ENCODE measurements at places on chromosomes 11 and 22.

DNA sequence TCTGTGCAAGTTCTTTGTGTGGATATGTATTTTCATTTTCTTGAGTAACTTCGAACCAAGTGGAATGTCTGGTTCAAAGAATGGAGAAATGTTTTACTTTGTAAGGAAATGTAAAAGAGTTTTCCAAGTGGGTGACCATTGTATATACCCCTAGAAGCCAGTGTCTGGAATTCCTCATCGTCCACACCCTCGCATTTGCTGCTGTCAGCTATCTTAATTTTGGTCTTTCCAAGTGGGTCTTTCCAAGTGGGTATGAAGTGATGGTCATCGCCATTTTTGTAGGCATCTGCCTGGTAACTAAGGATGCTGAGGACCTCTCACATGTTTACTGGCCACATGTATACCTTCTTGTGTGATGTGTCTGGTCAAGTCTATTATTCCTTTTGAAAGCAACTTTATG is 547.5 kb downstream of the TBC1D22A start:
- DNase-seq = no peak

GRCh38 chr11:111205632-111206385 is 39.7 kb upstream of the POU2AF2 start:
- no peak for DNase-seq

- DNase-seq = no peak
Measured at GRCh38 chr11:79076526-79077115, 364.2 kb downstream of the TENM4 start.

GRCh38 chr11:515131-515530 is 8.1 kb upstream of the RNH1 start:
- no peak for DNase-seq

DNA sequence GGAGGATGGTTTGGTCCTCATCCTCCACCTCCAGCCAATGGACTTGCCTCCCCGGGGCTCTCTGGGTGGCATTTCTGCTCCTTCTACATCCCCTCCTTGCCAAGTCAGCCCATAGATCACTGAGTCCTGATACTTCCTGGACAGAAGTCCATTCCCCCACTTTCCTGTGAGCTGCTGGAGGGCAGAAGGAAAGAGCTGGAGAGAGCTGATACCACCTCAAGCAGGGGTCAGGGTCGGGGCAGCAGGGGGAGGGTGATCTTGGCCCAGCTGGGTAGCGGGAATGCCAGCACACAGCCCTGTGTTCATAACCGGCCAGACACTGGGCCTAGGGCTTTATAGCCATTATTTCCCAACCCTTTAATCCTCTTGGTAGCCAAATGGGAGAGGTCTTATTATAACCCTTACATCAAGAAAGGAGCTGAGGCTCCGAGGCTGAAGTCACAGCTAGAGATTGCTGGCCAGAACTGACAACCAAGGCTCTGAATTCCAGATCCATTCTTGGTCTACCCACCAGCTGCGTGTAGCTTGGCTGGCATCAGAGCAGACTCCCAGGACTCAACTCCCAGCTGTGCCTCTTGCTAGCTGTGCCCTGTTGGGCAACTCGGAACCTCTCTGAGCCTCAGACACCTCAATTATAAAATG is 39.9 kb downstream of the CD6 start:
- no peak for DNase-seq

All from progenitor cell of endocrine pancreas (in vitro differentiated cells).